Stimulated activated CD8-positive, alpha-beta memory T cell treated with anti-CD3 and anti-CD28 coated beads, Interleukin-7, amount 100 ng/mL, for 4 hours (primary cell): ENCODE measurements at places on chromosomes 12 and 14.

GRCh38 chr12:40144023-40144422, 38.1 kb upstream of the SLC2A13 start:
- no peak for DNase-seq

DNA sequence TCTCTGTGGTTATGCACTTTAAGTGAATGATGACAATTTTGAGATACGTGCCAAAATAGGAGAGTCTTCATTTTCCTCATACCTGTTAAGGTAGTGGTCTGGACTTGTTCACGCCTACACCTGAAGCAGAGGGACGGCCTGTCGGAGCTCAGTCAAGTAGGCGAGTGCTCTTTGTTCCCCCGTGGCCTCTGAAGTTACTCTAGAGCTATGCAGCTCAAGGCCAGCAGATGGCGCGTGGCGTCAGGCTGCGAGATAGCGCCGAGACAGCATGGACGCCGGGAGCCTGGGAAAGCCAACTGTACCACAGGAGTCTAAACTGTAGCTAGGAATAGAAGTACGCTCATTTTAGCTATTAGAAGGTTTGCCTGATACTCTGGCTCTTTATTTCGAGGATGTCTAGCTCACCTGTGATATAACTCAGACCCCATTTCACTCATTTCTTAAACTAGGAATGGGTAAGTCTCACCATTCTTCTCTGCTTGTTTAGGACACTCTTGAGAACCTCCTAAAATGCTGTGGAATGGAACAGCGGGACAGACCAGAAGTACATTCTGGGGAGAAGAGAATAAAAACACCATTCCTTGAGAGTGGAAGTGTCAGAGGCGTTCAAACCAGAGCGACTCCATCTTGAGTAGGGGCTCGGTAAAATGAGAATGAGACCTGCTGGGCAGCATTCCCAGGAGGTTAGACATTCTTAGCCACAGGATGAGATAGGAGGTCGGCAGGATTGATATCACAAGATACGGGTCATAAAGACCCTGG, 267.4 kb upstream of the HMGA2 start:
- DNase-seq: peak; percentile 30

GRCh38 chr12:6494258-6494743, 399 bp downstream of the NCAPD2 start:
- DNase-seq: no peak

GRCh38 chr12:110343736-110344555, 59.6 kb downstream of the ANAPC7 start:
- no peak for DNase-seq

GRCh38 chr12:116423094-116423493, 136.1 kb upstream of the MAP1LC3B2 start:
- no peak for DNase-seq

DNA sequence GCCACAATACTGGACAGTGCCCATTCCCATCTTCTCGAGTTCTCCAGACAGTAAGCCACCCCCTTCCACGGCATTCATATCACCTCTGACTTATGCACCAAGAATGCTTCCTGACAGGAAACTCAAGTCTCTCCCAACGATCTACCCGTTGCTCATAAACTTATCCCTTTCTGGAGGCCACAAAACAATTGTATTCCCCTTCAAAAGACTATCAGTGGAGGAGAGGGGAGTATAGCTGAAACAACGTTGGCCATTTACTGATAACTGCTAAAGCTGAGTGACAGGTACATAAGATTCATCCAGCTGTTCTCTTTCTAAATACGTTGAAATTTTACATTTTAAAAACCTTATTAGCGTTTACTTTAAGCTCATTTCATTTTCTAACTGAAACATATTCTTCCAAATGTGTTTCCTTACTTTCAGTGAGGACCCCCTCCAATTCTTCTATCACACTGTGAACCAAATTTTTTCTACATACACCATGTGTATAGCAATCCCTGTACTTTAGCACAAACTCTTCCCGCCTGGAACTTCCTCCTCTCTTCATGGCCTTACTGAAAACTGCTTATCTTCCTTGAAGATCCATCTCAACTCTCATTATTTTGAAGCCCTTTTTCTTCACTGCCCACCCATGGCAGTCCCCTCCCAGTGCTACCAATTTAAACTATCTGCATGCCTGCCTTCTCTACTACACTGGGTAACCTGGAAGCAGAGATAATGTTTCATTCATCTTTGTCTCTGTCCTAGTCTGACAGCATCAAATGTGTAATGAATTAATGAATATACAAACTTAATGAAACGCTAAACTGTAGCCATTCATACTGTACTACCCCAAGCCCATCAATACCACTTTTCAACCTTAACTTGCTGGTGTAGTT, 28.8 kb downstream of the ATXN2 start:
- DNase-seq: no peak

DNA sequence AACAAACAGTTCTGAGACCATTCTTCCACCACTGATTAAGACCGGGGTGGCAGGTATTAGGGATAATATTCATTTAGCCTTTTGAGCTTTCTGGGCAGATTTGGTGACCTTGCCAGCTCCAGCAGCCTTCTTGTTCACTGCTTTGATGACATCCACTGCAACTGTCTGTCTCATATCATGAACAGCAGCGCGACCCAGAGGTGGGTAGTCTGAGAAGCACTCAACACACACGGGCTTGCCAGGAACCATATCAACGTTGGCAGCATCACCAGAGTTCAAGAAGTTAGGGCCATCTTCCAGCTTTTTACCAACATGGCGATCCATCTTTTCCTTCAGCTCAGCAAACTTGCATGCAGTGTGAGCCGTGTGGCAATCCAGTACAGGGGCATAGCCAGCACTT, 16.9 kb downstream of the AEBP2 start:
- no peak for DNase-seq

- DNase-seq: no peak
Measured at GRCh38 chr14:29927376-29928116, at the start of gene PRKD1. Gene PRKD1 (minus strand): TSS chr14:29927847.

DNA sequence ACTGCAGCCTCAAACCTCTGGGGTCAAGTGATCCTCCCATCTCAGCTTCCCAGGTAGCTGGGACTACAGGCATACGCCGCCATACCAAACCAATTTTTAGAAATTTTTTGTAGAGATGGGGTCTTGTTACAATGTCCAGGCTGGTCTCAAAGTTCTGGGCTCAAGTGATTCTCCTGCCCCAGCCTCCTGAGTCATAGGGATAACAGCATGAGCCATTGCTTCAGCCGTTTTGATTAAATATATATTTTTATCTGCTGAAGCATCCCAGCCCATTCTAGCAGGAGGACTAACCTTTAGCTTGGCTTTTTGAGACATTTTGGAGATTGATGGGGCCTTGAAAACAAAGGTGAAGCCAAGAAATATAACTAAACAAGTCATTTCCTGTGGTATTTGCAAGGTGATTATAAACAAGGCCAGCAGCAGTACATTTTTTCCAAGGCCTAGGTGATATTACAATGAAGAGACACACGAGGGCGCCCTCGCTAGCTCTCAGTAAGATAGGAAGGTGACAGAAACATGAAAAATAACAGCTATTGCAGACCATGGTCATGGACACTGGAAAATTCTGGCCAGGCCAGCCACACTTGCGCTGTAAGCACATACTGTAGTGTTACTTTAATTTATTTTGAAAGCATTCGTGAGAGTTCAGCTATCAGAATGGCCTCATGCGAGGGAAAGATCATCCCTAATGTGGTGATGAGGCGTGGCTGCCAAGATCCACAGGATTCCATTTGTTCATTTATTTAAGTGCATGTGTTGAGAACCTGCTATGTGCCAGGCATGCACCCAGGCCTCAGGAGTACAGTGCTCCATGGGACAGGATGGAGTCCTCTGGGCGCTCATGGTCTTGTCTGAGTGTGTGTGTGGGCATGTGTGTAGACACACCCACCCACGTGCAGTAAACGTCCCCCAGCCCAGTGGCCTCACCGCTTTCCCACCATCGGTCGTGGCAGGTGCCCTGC, 63.5 kb downstream of the DGLUCY start:
- peak; percentile 38 for DNase-seq

DNA sequence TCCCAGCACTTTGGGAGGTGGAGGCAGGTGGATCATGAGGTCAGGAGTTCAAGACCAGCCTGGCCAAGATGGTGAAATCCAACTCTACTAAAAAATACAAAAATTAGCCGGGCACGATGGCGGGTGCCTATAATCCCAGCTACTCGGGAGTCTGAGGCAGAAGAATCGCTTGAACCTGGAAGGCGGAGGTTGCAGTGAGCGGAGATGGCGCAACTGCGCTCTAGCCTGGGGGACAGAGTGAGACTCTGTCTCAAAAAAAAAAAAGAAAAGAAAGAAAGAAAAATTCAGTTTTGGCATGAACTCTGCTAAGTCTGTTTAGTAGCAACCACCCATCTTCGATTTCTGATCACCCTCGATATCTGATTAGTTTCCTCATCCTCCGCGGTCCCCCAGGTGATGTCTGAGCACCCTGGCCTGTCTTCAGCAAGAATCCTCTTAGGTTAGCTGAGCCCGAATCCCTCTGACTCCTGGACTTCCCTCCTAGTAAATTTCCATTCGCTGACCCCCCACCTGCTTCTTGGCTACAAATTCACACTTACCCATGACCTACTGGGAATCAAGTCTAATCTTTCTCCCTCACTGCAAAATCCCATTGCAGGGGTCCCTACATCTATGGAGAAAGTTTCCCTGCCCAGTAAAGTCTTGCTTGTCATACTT, 879 bp upstream of the HSPB8 start:
- no peak for DNase-seq

DNA sequence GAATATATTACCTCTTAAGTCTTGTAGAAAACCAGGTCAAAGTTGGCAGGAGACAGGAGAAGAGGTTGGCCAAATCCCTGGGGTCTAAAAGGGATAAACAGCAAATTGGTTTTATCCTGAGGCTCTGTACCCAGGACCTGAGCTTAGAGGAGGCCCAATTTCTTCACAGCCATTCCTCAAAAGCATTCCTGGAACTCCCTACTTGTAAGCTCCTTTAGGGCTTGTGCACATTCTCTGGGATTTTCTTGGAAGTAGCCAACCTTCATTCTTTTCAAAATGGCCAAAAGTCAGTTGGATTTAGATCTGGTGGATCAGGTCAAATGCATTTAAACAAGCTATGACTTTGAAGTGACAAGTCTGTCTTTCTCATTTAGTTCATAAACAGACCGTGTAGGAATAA, 152.1 kb upstream of the PLXNC1 start:
- no peak for DNase-seq

DNA sequence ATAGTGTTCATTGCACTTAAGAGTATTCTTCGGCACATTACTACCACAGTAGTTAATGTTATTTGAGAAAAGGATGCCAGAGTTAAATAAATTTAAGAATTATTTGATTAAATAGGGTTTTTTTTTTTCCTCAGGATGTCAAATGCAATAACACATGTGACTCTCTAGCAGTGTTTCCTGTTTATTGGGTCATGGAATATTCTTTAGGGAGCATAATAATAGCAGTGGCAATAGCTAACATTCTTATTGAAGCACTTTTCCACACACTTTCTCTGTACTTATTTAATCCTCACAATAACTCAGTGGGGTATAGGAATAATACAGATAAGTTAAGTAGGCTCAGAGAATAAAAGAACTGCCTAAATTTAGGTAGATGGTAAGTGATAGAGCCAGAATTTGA, 44.3 kb downstream of the SCYL2 start:
- no peak for DNase-seq

GRCh38 chr14:97707603-97708002, 910.4 kb downstream of the VRK1 start:
- DNase-seq: no peak

DNA sequence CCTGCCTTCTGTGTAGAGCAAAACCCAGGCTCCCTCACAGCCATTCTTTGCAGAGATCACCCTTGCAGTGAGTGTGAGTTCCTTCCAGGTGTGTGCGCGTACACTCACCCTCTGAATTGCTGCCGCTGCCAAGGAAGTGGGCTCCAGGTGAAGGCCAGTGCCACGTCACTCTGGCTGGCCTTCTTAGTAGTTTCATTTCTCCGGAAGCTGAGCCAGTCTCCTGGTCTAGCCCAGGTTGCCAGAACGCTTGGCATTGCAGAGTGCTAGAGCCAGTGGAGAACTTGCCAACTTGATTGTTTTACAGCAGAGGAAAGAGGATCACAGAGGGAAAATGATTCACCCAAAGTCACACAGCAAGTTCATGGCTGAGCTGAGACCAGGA, 11.0 kb downstream of the CBLN3 start:
- DNase-seq: no peak

GRCh38 chr14:70847406-70848090, 38.2 kb upstream of the MAP3K9 start:
- no peak for DNase-seq

GRCh38 chr14:30874120-30874998, at the start of gene COCH:
Gene COCH (plus strand): TSS chr14:30874559. CDS start chr14:30874939, 380 bp downstream.
- DNase-seq: no peak

DNA sequence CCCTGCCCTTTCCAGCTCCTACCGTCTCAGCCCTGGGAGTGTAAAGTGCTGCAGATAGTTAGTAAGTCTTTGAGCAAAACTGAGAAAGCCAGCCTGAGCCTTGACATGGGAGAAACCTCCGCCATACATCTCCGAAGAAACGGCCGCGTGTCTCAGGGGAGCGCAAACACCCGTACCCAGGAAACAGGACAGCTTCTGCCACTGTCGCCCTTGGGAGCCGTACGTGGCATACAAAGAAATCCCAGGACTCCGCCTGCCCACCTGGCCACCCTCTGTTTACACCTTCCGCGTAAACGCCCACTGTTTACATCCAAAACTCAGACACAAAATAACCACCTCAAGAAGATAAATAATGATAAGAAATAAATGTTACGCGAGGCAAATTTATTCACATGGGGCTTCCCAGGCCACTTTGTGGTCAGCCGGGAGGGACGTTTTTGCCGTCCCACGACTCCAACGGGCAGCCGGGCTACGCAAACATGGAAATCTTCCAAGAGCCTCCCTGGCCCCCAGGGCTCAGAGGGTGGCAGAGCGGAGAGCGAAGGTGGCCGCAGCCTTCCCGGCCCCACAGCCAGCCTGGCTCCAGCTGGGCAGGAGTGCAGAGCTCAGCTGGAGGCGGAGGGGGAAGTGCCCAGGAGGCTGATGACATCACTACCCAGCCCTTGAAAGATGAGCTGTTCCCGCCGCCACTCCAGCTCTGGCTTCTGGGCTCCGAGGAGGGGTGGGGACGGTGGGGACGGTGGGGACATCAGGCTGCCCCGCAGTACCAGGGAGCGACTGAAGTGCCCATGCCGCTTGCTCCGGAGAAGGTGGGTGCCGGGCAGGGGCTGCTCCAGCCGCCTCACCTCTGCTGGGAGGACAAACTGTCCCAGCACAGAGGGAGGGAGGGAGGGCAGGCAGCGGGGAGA, at the start of gene BDKRB2:
TSS of gene BDKRB2 (plus strand) at position 689 of the 908 bp plus-strand sequence. CDS start 32,269 bp downstream, outside the sequence.
- DNase-seq: no peak

DNA sequence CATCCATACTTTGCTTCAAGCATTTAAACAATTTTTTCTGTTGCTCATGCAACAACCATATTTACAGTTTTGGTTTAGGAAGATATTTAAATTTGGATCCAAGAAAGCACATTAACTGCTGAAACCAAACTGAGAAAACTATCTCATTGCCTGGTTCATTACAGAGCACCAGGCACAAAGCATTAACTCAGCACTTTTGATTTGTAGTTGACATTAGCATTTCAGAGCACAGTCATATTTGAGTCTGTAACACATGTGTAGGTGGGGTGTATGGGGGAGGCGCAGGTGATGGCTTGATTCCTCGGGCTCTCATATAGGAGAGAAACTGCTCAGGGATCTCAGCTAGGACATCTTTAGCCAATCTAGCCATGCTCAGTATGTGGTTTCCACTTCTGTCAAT, 251.7 kb downstream of the CPNE8 start:
- no peak for DNase-seq

GRCh38 chr12:130714591-130715149, 1.4 kb downstream of the RIMBP2 start:
- no peak for DNase-seq

- peak; percentile 39 for DNase-seq
Measured at GRCh38 chr14:55097881-55098560, 31.0 kb upstream of the LGALS3 start.

- DNase-seq: no peak
Measured at GRCh38 chr12:54141431-54142113, 47.2 kb downstream of the SMUG1 start.

- DNase-seq: no peak
Measured at GRCh38 chr12:98224584-98225221, 290.7 kb upstream of the TMPO start.
